Hair follicle dermal papilla cell (primary cell): ENCODE measurements at places on chromosomes 11 and 22. TPM values are rescaled to one million over a fixed set of nuclear protein-coding genes. Genes with fewer than 3 reads are reported as not detected.

MDK gene
- total RNA-seq: 12.3 and 13.6 TPM in 2 replicates

OTOG gene
- total RNA-seq: not detected in 2 replicates

SLC1A2 gene
- 6.0 and 8.6 TPM in 2 replicates for total RNA-seq

NCF4 gene
- total RNA-seq: not detected in 2 replicates
